Testis (tissue), 5 donors: ENCODE measurements at places on chromosomes 3 and 15. TPM values are rescaled to one million over a fixed set of nuclear protein-coding genes. Genes with fewer than 3 reads are reported as not detected.
A peak's percentile ranks its signal among the peaks of the same experiment; 100 is the strongest.

DNA sequence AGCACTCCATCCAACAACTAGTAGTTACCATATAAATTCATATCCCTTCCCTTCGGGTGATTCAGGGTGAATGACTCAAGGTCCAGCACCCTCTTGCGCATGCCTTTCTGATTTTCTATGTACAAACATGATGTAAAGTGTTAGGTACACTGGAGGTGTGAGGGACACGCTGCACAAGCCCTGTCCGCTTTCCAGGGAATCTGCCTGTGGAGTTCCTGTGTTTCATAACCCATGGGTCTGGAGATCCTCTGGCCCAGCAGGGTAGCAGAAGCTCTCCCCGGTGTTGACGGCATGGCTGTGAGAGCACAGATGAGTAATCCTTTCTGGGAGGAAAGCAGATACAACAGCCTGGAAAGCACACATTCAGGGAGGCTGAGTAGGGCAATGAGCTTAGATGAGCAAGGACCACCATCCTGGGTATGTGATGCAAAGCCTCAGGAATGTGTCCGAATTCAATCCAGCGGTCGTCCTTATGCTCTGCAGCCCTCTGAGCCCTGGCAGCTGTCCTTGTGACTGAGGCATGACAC is 142.9 kb upstream of the TP63 start:
- no peak for DNase-seq

- no peak for DNase-seq
These were observed 72.1 kb downstream of the IL1RAP start for GRCh38 chr3:190585805-190586630.

- no peak for DNase-seq
These were observed 742.3 kb upstream of the CBLB start for GRCh38 chr3:106611116-106611515.

DNA sequence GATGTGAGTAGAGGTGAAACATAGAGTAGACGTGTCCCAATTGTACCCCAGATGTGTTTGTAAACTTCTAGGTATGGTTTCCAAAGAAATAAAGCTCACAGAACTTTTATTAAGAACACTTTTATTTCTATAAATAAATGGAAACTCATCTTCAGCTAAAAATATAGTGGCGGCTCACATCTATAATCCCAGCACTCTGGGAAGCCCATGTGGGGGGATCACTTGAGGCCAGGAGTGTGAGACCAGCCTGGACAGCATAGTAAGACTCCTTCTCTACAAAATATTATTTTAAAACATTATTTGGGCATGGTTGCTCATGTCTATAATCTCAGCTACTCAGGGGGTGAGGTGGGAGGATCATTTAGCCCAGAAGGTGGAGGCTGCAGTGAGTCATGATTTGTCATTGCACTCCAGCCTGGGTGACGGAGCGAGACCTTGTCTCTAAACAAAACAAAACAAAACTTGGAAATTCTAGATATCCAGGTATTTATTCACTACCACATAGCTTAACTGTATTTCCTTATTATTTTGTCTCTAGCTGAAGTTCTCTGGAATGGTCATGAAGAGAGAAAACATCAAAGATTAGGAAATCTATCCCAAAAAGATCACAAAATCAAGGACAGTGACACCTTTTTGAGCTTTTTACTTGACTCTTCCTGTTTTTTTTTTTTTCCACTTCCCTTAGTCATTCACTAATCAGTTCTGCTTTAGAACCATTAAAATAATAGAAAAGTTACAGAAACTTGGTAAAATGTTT is 258.1 kb downstream of the TIGIT start:
- no peak for DNase-seq

- DNase-seq, result no peak
These were observed 68.1 kb downstream of the TFRC start for GRCh38 chr3:196013587-196014487.

GRCh38 chr3:113495035-113495434 is 19.9 kb downstream of the SPICE1 start:
- DNase-seq, result peak; percentile 58

DNA sequence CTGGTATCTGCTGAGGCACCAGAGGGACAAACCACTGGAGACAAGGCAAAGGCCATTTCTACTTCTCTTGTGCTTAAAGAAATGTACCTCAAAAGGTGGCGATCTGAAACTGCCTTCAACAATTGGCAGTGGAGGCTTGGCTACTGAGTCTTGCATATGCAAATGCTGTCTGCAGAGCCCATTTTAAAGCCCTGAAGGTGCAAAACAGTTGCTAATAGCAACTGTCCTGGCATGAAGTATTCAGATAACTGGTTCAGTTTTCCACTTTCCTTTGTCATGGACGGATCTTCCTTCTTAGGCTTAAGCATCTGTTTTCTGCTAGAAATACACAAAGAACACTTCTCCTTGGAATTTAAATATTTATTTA is 71.4 kb upstream of the PSMD6 start:
- DNase-seq, result no peak

- DNase-seq, result no peak
These were observed 20.6 kb downstream of the UBE3A start for GRCh38 chr15:25418202-25418601.

- DNase-seq, result no peak
These were observed 6.7 kb downstream of the TYRO3 start for GRCh38 chr15:41565702-41566101.

DNA sequence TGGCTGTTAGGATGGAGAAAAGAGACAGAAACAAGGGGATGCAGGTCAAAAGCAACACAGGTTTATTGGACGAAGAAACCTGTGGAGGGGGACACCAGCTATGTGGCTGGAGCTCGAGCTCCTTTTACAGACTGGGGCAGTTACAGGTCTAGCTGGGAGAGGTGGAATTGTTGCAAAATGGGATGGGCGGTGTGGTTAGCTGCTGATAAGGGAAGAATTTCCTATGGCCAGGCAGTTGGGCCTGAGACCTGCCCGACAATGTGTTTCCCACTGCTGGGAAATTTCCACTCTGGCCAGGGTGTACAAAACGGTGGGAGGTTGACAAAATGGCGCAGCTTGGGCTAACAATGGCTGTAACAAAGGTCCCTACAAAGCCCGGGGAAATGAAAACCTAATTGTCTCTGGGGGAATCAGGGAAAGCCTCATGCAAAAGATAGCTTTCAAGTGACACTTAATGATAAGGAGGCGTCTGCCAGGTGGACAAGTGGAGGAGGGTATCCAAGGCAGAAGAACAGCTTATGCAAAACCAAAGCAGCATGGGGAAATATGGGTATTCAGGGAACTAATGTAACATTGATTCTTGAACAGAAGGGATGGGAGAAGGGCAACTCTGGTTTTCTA is 137.4 kb upstream of the SGO1 start:
- no peak for DNase-seq

SIDT1 gene
- 5.9 TPM for total RNA-seq

CORO2B gene
- 2.2 TPM for total RNA-seq

DCLK3 gene
- 4.8 TPM for total RNA-seq

FAM107A gene
- 14.8 TPM for total RNA-seq

INSYN1 gene
- total RNA-seq, result 15.9 TPM

PLCH1 gene
- 29.3 TPM for total RNA-seq
